NCI-H510A (cell line): ENCODE measurements at places on chromosomes 11 and 22.

- DNase-seq = no peak
Observed at GRCh38 chr11:132171031-132171430, 800.6 kb downstream of the NTM start.

DNA sequence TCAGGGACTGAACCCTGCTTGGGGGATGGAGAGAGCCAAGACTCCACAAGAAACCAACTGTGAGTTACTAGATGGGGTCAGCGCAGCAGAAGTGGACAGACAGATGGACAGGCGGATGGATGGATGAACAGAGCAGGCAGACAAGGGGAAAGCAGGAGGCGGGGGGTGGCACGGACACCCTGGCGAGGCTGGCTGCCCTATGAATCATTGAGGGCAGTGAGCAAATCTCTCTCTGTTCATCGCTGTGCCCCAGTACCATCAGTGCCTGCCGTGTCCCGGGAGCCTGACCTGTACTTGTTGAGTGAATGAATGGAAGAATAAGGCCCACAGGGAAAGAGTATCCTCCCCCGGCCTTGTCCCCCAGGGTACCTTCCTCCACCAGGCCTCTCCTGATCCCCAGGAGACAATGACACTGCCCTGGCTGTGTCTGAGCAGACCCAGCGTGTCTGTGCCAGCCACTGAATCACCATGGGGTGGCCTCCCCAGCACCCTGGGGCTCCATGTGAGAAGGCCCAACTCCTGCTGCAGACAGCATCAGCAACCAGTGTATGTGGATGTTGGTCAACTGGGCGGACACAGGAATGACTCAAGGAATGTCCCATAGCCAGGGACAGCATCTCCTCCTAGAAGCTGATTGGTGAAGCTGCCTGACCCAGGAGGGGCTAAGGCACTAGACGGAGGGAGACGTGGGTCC, 5.1 kb upstream of the KLHL35 start:
- DNase-seq = no peak

GRCh38 chr11:69530278-69531070, 49.0 kb downstream of the LINC01488 start:
- no peak for DNase-seq

DNA sequence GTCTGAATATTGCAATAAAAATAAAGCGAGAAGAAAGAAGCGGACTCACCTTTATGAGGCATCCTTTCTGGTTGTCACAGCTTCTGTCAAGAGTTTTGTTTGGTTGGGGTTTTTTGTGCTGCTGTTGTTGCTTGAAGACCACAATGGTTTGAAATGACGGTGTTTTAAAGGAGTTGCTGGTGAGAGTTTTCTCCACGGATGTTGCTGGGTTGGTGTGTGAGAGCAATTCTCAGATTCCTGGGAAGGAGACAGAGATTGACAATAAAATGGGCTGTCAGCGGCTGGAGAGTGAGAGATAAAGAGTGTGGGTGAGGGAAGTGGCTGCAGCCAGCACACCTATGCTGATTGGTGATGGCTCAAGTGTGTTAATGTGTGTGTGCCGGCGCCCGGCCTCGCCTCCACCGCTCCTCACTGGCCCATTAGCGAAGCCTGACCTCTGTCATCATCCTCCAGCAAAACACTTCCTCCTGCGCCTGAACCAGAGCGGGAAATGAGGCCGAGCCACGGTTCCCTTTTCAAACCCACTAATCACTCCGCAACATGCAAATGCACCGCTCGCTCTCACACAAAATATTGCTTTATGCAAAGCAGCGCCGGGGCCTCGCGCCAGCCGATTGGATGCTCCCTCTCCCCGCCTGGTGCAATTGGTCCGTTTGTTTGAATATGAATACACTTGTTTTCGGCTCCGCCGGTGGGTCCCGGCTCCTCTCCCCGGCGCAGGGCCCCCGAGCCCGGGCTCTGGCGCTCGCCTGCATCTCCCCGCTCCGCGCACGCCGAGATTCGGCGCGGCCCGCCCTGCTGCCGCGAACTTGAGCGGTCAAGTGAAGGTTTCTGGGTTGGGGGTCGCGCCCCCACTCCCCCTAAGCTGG, at the start of gene PAX6:
Gene PAX6, minus strand, starts transcription at position 544 of the 869 bp plus-strand sequence. CDS start 4,911 bp downstream, outside the sequence.
- DNase-seq = no peak

DNA sequence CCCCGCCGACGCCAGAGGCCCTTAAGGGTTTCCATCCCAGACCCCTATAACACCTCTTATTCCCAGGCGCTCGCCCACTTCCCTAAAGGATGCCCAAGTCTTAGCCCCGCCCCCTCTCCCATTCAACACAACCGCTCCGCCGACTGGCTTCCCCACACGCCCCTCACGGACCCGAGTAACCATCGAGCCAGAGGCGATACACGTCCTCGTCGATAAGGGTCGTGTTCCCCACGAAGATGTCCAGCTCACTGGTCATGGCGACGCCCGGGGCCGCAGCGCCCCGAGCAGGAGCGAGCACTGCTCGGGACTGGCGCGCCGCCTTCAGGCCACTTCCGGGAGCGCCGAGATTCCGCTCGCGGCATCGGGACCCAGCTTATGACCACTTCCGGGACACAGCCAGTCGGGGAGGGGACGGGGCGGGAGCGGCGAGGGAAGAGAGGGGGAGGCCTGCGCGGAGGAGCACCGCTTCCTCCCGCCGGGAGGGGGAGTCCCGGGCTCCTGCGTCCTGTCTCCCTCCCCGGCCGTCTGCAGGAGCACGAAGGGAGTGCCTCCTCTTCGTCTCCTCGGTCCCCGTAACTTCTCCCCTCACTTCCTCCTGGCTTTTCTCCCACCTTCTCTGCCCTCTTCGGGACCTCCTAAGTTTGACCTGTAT, at the start of gene FIBP:
Gene FIBP, minus strand, starts transcription at position 309 of the 652 bp plus-strand sequence. Its CDS starts 53 bp downstream, at position 256.
- DNase-seq = peak; percentile 93

- no peak for DNase-seq
Observed at GRCh38 chr22:31119026-31119717, 3.6 kb upstream of the INPP5J start.

GRCh38 chr11:69485337-69486041, 4.0 kb downstream of the LINC01488 start:
- DNase-seq = no peak

DNA sequence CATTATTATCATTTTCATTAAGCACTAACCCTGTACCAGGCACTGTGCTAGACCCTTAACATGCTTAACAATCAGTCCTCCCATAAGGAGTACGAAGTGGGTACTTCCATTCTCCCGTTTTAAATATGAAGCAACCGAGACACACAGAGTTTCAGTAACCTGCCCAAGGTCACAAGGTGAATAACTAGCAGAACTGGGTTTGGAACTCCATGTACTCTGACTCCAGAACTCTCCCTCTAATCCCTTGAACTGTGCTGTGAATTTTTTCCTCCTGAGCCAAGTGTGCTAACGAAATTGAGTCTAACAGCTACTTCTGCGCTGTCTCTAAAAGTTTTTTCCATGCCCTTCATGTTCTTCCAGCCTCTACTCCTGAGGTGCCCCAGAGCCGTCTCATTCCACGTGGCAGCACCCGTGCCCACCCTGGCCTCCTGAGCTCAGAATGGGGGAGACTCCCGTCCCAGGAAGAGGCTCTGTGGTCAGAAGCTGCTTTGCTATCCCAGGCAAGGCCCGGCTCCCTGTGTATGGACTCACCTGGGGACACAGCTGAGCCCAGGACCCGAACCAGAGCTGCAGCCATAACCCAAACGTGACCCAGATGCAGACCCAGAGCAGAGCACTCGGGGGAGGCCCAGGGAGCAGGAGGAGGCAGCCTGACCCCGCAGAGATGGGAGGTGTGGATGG, 8.6 kb upstream of the TRIM29 start:
- DNase-seq = no peak

GRCh38 chr11:72012897-72013721, 14.4 kb downstream of the IL18BP start:
- no peak for DNase-seq

DNA sequence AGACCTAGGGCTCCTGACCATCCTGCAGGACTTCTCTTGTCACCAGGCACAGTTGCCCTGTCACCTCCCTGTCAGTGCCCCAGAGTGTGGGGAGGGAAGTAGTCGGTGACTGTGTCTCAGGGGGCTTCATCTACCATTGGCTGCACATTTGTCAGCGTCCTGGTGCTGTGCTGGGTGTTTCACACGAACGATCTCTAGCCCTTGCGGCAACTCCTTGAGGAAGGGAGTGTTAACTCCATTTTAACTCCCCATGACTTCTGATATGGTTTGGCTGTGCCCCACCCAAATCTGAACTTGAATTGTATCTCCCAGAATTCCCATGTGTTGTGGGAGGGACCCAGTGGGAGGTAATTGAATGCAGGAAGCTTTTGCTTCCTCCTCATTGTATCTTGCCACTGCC, 7.1 kb downstream of the TSKU start:
- no peak for DNase-seq

DNA sequence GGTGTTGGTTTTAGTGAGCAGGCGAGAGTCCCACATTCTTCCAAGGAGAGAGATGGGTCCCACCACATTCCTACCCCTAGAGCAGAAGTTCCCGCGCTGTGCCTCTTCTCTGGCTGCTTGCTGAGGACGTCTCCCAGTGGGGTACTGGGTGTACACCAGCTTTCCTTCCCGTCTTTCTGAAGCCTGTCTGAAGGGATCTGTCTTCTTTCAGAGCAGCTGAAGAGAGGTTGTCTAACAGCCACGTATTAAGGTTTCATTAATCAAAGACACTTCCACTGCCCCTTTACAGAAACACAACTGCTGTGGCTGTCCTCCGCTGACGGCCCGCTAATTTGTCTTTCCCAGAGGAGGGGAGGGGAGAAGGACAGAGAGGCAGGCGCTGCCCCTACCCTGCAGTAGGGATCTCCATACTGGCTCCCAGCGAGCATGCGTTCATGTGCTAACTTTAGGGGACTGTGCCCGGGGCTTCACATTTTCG, 56.0 kb downstream of the ZBTB16 start:
- no peak for DNase-seq

- DNase-seq = no peak
Observed at GRCh38 chr11:79013509-79013908, 427.3 kb downstream of the TENM4 start.

DNA sequence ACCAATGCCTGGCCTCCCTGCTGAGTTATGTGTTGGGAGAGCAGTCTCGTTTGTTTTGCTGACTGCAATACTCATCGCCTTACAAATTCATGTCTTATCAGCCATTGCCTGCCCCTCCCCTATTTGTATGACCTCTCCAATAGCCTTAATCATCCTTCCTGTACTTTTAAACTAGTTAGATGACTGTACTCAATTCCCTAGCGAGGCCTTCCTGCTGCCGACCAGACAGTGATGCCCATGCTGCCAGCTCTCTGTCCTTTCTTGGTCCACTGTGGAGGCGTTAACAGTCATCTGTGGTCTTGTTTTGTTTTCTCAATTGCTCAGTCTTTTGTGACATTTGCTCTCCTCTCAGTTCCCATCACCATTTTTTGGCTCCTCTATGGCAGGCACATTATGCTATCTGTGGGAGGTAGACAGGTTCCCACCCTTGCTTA, 20.3 kb upstream of the YPEL1 start:
- no peak for DNase-seq

DNA sequence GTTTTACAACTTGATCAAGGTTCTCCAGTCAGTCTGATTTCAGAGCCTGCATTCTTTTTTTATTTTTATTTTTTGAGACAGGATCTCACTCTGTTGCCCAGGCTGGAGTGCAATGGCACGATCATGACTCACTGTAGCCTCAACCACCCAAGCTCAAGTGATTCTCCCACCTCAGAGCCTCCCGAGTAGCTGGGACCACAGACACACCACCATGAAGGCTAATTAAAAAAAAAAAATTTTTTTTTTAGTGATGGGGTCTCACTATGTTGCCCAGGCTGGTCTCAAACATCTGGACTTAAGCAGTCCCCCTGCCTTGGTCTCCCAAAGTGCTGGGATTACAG, 117.2 kb upstream of the NAV2 start:
- DNase-seq = no peak

DNA sequence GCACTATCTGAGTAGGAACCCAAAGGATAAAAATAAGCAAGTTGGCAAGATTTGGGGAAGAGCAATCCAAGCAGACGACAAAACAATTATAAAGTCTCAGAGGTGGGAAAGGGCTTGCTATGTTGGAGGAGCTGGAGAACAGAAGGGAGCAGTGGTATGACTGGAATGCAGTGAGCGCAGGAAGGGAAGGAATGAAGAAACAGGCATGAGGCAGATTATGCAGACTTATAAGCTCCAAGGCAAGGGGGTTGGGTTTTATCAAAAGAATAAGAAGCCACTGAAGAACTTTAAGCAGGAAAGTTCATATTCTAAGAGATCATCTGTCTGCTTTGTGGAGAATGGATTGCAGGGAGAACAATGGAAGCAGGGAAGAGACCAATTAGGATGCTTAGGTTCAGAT, 31.7 kb downstream of the PGM2L1 start:
- no peak for DNase-seq

- DNase-seq = no peak
Observed at GRCh38 chr11:26730414-26731083, 8.7 kb upstream of the SLC5A12 start.

DNA sequence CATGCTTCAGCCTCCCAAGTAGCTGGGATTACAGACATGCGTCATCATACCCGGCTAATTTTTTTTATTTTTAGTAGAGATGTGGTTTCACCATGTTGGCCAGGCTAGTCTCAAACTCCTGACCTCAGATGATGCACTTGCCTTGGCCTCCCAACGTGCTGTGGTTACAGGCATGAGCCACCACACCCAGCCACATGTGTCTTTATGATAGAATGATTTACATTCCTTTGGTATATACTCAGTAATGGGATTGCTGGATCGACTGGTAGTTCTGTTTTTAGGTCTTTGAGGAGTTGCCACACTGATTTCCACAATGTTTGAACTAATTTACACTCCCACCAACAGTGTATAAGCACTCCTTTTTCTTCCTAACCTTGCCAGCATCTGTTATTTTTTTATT, 276.2 kb downstream of the METTL15 start:
- no peak for DNase-seq

DNA sequence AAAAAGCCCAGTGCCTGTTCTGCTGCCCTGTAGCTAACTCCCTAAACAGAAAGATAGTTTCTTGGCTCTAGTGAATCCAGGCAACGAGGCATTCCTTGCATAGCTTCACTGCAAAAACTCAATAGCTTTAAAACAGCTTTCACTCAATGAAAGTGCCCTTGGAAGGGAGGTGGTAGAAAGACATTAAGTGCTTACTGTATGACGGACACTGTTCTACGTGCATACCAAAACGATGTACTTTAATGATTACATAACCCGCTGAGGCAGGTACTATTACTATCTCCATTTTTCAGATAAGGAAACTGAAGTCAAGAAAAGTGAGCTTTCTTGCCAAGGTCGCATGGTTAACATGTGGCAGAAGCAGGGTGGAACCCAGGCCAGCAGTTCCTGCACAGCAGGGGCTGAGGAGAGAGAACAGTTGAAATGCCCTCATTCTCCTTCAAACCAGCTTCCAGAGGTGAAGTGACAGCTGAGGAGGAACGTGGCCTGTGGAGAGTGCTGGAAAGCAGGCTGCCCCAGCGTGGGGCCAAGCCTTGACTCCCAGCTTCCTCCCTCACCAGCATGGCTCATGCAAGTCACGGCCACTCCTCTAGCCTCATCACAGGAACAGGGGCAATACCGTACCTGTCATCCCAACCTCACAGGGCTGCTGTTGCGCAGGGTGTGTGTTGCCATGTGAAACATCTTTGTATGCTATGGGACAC, 227.5 kb upstream of the NARS2 start:
- DNase-seq = no peak
